ENCODE measurements at places on chromosomes 4 and X. TPM values are rescaled to one million over a fixed set of nuclear protein-coding genes. Genes with fewer than 3 reads are reported as not detected.

The SOX3 gene
- not detected for total RNA-seq

The TCP11X2 gene
- total RNA-seq: not detected

The PYURF gene
- 127 TPM for total RNA-seq

The GPC3 gene
- total RNA-seq: 1.6 TPM

The COL25A1 gene
- total RNA-seq: 0.82 TPM

The MAGEB10 gene
- not detected for total RNA-seq

The HSFX2 gene
- not detected for total RNA-seq

The GLRB gene
- total RNA-seq: 8.6 TPM

The MAGEB2 gene
- total RNA-seq: not detected

The DIAPH2 gene
- 26.5 TPM for total RNA-seq

The BANK1 gene
- 0.81 TPM for total RNA-seq

The SLC2A9 gene
- total RNA-seq: 6.7 TPM

The PGAM4 gene
- not detected for total RNA-seq

The TMEM156 gene
- total RNA-seq: 0.66 TPM

The IL3RA gene
- 6.8 TPM for total RNA-seq

The HS3ST1 gene
- 0.68 TPM for total RNA-seq

The L1CAM gene
- 30.2 TPM for total RNA-seq
